ENCODE measurements at places on chromosomes 7 and 10.

- no peak for DNase-seq
Measured at GRCh38 chr7:2198206-2198605, 34.5 kb downstream of the MAD1L1 start.

- DNase-seq = no peak
Measured at GRCh38 chr10:73248259-73248724, 1.2 kb upstream of the DNAJC9 start.

DNA sequence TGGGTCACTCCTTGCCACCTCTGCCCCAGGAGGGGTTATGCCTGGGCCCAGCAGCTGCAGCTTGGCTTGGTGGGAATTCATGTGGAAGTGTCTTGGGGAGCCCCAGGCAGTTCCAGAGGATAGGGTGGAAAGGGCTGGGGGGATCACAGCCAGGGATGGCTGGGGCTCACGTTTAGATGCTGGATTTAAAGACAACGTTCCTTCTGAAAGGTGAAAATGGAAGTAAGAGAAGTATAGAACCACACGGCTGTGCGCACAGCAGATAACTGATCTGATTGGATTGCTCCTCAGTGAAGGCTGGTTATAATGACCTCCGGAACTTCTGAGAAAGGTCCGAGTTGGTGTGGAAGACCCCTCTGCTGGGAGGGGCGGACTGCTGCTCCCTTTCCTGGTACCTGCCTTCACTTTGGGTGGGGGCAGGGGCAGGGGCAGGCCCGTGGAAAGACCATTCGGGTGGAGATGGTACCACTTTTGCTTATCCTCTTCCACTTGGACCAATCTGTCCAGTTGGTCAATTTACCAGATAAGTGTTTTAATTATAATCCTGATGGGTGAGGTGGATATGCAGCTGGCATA is 7.9 kb upstream of the MYL7 start:
- no peak for DNase-seq

DNA sequence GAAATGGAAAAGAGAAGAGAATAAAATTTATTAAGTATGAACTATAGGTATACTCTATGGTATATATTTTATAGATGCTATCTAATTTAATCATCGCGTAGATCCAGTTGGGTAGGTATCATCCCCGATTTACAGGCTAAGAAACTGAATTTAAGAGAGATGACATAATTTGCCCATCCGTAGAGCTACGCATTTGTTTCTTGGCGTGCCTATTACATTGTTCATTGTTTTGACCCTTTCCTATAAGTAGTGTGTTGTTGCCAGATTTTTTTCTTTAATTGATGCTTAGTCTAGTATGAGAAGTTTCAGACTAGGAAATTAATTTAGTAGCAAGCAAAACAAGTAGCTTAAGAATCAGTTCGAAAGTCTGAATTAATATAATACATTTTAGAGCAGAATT is 205.7 kb upstream of the NPSR1 start:
- DNase-seq = no peak

DNA sequence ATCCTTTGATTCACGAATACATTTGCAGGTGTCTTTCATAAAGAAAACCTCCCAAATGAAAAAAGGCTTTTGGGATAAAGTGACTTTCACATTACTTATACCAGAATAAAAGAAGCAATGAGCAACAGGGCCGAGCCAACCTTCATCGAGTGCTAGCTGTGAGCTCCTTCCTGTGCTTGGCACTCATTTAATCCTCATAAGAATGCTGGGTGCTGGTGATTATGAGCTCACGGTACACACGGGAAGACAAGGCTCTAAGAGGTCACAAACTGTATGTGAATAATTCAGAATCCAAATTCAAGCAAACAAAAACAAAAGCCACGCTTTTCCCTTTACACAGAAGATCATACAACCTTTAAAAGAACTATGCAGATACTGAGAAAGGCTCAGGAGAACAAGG is 156.2 kb downstream of the COBL start:
- no peak for DNase-seq

GRCh38 chr7:118312966-118313365 is 88.5 kb downstream of the ANKRD7 start:
- DNase-seq = no peak

DNA sequence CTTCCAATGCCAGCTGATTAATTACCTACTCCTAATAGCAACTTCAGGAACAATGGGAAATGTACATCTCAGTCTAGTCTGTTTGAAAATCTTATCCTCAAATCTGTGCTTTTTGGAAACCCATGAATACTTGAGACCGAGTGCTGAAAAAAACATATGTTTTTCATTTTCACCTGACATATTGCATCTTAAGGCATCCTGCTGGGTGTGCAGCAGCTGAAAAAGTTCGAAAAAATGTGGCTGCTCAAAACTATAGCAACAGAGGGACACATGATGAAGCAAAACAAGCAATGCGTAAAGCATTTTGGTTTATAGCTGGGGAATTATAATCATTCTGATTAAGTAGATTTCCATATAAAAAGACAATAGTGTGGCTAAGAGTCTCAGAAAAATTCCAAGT is 218.0 kb downstream of the CREB5 start:
- no peak for DNase-seq

GRCh38 chr7:105450177-105450861 is 61.6 kb upstream of the SRPK2 start:
- no peak for DNase-seq

GRCh38 chr7:50268990-50269389 is 35.5 kb upstream of the IKZF1 start:
- DNase-seq = no peak

GRCh38 chr7:43112941-43113621 is 634 bp downstream of the HECW1 start:
- DNase-seq = peak; percentile 16

GRCh38 chr7:133081119-133081598 is 731 bp downstream of the CHCHD3 start:
- DNase-seq = no peak

GRCh38 chr10:121490871-121491519 is 107.2 kb downstream of the FGFR2 start:
- DNase-seq = no peak

DNA sequence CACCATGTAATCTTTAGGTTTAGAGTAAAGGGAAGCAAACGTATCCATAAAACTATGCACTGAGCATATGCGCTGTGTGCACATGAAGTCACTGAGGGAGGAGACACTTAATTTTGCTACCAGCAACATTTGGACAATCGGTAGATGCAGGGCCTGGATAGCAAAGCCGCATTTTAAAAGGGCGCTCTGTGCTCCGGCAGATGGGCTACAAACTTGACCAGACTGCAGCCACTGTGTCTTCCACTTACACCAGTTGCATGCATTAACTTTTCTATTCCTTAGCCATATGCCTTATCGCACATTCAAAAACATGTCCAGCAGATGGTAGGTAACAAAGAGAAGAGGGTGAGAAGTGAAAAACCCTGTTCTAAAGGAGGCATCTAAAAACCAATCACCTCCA is 18.3 kb downstream of the FAM171A1 start:
- no peak for DNase-seq

- no peak for DNase-seq
Measured at GRCh38 chr10:78494179-78494578, 460.5 kb downstream of the RPS24 start.

DNA sequence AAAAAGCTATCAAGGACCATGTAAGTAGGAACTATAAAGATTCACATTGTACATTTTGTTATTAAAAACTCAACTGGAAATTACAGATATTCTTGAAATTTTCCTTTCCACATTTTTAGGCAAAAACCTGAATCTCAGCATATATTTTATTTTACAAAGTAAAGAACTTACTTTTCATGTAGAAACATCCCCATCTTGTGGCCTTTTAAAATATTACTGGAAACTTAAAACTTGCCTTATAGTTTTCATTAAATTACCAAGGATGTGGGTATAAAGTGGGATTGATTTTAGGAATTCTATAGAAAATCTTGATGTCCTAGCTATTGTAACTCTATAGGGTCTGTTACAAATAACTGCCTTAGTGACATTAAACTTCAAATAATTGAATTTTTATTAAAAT is 10.6 kb downstream of the DBF4 start:
- DNase-seq = no peak

- DNase-seq = no peak
Measured at GRCh38 chr10:89032141-89032891, 41.7 kb downstream of the FAS start.

DNA sequence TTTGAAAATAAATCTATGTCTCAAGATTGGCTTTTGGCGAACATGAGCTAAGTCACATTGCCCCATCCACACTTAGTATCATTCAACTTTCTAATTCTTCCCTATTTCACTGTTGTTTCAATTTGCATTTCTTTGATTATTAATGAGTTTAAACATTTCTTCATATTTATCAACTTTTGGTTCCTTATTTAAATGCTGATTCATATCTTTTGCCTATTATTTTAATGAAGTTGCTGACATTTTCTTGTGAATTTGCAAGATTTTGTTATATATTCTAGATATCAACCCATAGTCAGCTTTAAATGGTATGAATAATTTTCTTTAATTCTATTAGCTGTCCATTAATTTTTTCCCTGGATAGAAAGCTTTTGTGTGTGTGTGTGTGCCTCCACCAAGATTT is 14.4 kb upstream of the TSGA13 start:
- DNase-seq = no peak

DNA sequence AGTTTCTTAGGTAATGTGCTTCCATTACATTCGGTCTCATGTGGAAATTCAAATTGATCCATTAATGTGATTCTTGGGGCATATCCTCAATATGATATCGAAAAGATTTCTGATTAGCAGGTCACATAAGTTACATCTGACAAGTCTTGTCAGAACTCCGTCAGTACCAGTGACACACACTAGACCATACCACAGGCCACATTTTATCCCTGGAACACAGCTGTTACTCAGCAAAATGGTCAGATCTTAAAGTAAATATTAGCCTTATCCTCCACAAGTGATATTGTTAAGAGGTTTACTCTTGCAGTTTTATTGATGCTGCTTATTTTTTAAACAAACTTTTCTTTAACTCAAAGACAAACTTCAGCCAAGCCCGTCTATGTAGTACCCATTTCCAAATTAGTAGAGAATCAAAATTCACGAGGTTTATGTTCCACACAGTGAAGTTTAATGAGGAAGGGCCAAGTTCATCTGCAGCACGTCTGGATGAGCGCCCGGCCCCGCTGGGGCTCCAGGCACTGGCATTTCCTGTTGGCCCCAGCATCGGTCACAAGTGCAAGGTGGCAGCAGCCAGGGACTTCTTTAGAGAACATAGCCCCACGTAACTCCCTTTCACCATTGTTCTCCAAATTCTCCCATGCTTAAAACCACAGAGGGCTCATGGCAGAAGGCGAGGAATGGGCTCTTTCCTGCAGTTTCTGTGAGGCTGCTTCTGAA is 132.2 kb downstream of the VIPR2 start:
- peak; percentile 74 for DNase-seq

GRCh38 chr7:86930554-86931307 is 128.7 kb downstream of the ELAPOR2 start:
- DNase-seq = no peak

DNA sequence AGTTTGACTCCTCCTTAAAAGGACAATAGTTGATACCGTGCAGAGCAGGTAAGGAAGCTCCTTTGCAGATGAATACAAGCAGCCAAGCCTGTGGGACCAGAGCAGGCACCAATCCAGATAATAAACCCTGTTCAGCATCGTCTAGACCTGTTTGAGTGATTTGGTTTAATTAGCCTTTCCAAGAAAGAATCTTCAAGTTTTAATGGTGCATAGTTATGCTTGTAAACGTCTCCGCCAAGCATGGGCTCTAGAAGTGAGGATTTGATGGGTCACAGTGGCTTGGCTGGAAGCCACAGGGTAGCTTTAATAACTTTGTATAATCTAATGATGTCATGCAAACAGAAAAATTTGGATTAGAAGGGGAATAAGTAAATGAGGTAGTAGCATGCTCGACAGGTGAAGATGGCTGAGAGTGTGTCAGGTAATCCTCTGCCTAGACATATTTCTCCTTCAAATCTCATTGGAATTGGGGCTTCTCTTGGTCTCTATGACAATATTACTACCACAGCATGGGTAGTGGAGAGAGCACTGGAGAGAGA is 188.4 kb downstream of the DYNC1I1 start:
- no peak for DNase-seq

DNA sequence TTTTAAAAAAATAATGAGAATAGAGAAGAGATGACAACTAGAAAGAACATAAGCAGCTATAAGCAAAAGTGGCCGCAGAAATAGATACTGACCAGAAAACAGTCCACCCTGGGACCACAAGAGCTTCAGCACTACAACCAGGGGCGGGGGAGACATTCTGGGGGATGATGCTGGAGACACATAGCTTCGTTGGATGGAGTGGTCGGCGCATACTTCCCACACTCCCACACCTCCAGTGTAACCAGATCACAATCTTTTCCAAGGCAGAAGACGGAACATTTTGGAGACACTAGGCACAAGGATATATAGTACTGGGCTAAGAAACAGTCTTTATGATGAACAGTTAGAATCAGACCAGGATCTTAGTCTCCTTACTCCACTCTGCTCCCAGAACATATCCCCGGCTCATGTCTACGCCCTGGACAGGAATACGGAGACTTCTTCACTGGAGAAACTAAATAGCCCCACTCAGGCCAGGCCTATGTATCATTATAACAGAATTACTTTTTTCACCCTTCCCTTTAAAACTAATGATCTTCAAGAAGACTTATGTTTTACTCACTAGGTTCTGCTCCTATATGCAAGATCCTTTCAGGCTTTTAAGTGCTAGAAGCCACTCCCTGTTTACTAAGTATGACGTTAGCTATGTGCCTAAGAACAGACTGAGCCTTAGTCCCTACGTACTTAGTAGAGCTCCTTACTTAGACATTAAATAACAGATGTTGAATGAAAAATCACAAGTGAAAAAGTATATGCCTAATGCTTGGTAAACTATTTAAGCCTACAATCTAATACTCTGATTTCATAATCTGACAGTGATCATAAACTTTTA is 169.6 kb downstream of the SRPK2 start:
- DNase-seq = no peak

DNA sequence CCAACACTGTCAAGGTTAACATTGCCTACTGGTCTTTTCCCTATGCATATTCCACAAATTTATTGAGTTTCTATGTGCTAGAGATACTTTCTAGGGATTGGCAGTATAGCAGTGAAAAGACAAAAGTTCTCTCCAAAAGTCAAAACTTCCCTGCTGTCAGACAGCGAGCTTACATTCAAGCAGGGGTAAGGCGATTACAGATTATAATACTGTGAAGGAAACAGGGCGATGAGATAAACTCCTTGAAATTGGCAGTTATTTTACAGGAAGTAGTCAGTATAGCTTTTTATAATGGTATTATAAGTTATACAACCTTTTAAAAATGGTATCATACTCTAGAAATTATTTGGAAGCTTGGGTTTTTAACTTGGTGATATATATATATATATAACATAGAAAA is 9.9 kb downstream of the VPS50 start:
- DNase-seq = no peak

- no peak for DNase-seq
Measured at GRCh38 chr10:105785721-105786120, 1144.6 kb downstream of the SORCS3 start.

- peak; percentile 11 for DNase-seq
Measured at GRCh38 chr10:31353574-31353973, 34.6 kb downstream of the ZEB1 start.

GRCh38 chr7:116185956-116186355 is 24.4 kb upstream of the TES start:
- DNase-seq = no peak

- DNase-seq = no peak
Measured at GRCh38 chr10:104281694-104282093, 12.7 kb downstream of the GSTO2 start.

GRCh38 chr10:91313796-91314485 is 93.5 kb downstream of the PCGF5 start:
- peak; percentile 59 for DNase-seq

GRCh38 chr7:47085491-47086275 is 496.2 kb downstream of the TNS3 start:
- no peak for DNase-seq

GRCh38 chr10:120456626-120457430 is at the start of gene PLPP4:
Gene PLPP4 (plus strand): TSS chr10:120457227. CDS start chr10:120457306, 79 bp downstream.
- peak; percentile 36 for DNase-seq

- no peak for DNase-seq
Measured at GRCh38 chr7:82345886-82346285, 97.7 kb downstream of the CACNA2D1 start.

All from Ammon's horn (tissue), 1 donor.